ENCODE measurements at places on chromosomes 11 and 22. TPM values are rescaled to one million over a fixed set of nuclear protein-coding genes. Genes with fewer than 3 reads are reported as not detected.

Gene MAP6
- 9.9 TPM for total RNA-seq

- H3K36me3 ChIP-seq, result no peaks in the 10 kb centered on the region
- H3K27me3 ChIP-seq, result no peaks in the 10 kb centered on the region
- peaks cover 9% of the 10 kb centered on the region for H3K4me1 ChIP-seq
- DNase-seq, result peak; percentile 63
These were observed 644 bp downstream of the SPTY2D1 start for GRCh38 chr11:18633256-18634139.

- no peak overlapping the region for H3K27ac ChIP-seq
- no peaks in the 10 kb centered on the region for H3K4me1 ChIP-seq
- H3K4me3 ChIP-seq, result no peak overlapping the region
- H3K27me3 ChIP-seq, result peaks cover 15% of the 10 kb centered on the region
- DNase-seq, result peak; percentile 20
- H3K36me3 ChIP-seq, result no peaks in the 10 kb centered on the region
These were observed 22.5 kb downstream of the TRIM29 start for GRCh38 chr11:120115272-120116000.

DNA sequence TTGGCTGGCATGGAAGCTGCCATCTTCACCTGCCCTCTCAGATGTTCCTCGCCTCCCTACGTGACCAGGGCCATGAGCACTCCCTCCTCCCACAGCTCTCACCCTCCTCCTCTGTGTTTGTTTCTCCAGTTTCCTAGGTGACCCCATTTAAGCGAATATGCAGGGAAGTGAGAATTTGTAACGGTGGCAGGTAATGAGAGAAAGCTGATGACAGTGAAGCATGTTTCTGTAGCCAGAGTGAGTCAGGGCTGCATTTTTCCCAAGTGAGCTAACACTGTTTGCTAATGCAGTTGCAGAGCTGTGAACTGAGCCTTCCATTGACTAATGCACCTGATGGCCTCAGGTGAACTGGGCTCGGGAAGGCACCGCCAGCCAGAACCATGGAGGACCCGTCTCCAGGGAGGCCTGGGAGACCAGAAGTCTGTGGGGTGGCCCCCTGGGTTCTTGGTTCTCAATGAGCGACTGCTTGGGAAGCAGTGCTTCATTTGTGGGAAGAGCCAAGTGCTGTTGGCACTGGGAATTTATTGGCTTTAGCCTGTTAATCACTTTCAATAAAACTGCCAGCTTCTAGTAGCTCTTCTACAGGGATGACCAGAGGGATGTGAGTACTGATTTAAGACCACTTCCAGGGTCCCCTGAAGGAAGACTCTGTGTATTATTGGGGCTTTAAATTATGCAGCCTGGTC is 64.5 kb downstream of the BARX2 start:
- no peaks in the 10 kb centered on the region for H3K36me3 ChIP-seq
- H3K4me3 ChIP-seq, result no peak overlapping the region
- no peaks in the 10 kb centered on the region for H3K4me1 ChIP-seq
- peak; percentile 5 for DNase-seq

DNA sequence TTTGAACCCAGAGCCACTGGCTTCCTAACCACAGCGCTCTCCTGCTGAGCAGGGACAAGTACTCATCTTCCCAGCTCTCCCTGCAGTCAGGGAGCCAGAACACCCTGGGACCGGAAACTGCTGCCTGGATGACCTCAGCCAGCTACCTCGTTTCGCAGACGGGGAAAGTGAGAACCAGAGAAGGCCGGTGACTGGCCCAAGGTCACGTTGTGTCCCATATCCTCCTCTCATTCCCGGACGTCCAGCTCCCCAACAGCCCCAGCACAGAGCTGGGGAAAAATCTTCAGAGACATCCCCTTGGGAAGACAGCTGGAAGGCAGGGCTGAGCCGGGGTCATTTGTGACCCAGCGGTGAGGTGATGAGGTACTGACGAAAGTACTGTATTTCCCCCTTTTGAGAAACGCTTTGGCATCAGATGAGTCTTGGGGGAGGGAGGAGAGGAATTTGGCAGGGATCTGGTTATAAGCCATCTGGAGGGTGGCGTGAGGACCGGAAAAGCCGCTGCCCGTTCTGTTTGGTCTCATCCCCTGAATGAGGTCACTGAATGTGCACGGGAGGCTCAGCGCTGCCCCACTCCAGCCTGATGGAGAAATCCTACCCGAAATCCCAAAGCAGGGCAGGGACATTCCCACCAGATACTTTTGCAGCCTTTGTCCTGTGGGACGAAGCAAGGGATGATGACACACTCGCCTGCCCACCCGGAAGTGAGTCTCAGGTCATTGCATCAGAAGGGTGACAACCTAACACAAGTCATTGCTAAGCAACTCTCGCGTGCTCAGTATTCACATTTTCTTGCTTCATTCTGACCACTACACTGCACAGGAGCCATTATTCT is 41.1 kb downstream of the LIF start:
- DNase-seq, result peak; percentile 97
- H3K4me1 ChIP-seq, result peaks cover 54% of the 10 kb centered on the region
- H3K27ac ChIP-seq, result peak overlapping the region; percentile 98
- no peaks in the 10 kb centered on the region for H3K36me3 ChIP-seq

Gene ARHGAP8
- total RNA-seq, result 0.54 TPM

GRCh38 chr11:30578406-30578805 is 7.7 kb downstream of the MPPED2 start:
- no peak for DNase-seq
- no peak overlapping the region for H3K27ac ChIP-seq
- no peak overlapping the region for H3K4me3 ChIP-seq
- H3K4me1 ChIP-seq, result no peaks in the 10 kb centered on the region
- H3K36me3 ChIP-seq, result no peaks in the 10 kb centered on the region
- H3K27me3 ChIP-seq, result 0 out of 2 replicates have a peak, but pooled peaks cover 3% of the 10 kb centered on the region

DNA sequence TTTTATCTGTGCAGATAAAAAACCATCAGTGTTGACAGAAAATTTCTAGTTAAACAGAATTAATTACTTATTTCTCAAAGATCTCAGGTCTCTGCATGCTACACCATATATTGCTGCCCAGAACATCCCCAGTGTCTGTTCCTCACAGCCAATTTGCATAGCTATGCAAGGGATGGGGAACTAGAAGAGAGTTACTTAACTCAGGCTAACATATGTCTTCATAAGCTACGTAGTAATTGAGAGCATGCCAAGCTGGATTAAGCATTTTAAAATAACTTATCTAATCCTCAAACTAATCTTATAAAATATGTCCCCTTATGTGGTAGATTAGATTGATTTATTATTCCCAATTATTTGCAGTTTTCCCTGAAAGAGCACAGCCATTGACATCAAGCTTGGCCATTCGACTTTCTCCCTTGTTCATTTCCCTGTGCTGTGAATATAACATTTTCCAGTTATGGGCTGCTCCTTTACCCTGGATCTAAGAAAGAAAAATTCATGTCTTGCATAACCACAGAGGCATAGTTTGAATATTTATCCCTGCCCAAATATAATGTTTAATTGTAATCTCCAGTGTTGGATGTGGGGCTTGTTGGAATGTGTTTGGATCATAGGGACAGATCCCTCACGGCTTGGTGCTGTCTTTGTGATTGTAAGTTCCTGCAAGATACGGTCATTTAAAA is 69.1 kb downstream of the C11orf87 start:
- peak overlapping the region; percentile 22 for H3K27ac ChIP-seq
- peak; percentile 26 for DNase-seq
- H3K4me1 ChIP-seq, result no peaks in the 10 kb centered on the region
- no peaks in the 10 kb centered on the region for H3K27me3 ChIP-seq
- H3K4me3 ChIP-seq, result no peak overlapping the region
- H3K36me3 ChIP-seq, result no peaks in the 10 kb centered on the region

GRCh38 chr11:119205080-119205479 is 1.1 kb upstream of the CBL start:
- H3K27ac ChIP-seq, result no peak overlapping the region
- H3K4me3 ChIP-seq, result peak overlapping the region; percentile 98
- H3K27me3 ChIP-seq, result no peaks in the 10 kb centered on the region

GRCh38 chr11:18844753-18845367 is 53.3 kb upstream of the PTPN5 start:
- H3K36me3 ChIP-seq, result no peaks in the 10 kb centered on the region
- peak; percentile 68 for DNase-seq
- H3K4me1 ChIP-seq, result no peaks in the 10 kb centered on the region
- H3K27me3 ChIP-seq, result peaks cover 4% of the 10 kb centered on the region
- no peak overlapping the region for H3K27ac ChIP-seq

Gene ADM
- total RNA-seq, result 537 TPM

DNA sequence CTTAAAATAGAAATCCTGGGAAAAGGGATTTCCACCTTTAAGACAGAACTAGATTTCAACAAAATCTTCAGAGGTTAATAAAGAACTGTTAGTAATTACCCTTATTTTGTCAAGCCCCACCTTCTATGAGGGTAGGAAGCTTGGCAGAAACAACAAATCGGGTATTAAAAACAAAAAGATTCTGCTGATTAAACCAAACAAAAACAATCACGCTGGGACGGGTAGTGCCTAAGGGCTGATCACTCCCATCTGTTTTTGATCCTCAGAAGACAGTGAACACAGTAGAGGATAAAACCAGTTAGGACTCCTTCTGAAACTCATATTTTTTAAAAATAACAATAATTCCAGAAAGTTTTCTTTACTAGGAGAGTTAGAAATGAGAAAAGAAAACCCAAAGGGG is 441.3 kb upstream of the API5 start:
- H3K27me3 ChIP-seq, result no peaks in the 10 kb centered on the region
- no peak for DNase-seq
- H3K36me3 ChIP-seq, result no peaks in the 10 kb centered on the region

Gene ANO1
- 0.97 TPM for total RNA-seq

DNA sequence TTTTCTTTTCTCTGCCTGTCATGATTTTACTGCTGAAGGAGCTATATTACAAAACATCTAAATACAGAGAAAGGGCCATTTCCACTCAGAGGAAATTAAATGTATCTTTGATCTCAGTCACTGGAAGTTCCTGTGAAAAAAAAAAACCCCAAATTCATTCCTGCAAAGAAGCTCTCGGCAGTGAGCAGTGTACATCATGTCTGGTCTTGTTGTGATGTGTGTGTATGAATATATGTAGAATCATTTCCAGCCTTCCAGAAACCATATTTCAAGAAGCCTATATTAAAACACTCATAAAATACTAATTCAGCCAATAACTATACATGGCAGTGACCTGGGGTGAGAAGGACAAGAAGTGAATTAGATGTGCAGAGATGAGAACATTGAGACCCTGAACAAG is 393.2 kb upstream of the TENM4 start:
- H3K27me3 ChIP-seq, result no peaks in the 10 kb centered on the region
- H3K27ac ChIP-seq, result no peak overlapping the region
- no peaks in the 10 kb centered on the region for H3K4me1 ChIP-seq
- DNase-seq, result no peak
- no peak overlapping the region for H3K4me3 ChIP-seq

DNA sequence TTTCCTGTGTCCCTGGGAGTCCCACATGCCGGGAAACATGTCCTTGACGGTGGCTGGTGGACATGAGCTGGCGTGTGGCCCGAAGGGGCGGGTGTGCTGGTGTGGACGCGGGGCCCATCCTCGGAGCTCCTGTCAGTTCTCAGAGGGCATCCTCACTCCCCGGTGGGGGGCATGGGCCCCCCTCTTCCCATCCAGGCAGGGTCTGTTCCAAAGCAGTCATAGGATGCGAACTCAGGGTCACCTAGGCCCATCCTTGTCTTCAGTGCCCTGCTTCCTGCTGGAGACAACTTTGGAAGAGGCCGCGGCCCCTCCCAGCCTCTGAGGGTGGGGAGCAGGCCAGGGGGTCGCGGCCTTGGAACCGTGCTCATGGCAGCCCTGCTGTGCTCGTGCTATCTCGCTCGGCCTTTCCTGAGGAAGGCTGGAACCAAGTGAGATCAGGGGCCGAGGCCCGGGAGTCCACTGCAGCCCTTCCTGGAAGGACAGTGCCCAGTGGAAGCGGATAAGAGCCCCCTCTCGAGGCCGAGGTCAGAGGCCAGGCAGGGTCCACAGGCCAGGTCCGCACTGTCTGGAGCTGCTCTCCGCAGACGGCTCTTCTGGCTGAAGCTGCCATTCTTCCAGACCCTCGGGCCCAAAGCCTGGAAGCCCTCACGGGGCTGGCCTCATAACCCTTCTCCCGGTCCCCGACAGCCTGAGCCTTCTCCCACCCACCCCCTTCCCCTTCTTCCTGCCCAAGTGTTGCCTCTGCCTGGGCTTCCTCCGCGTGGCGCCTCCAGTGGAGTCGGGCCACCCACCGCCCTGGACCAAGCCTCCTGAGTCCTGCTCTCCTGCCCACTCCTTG is 8.7 kb downstream of the GRK2 start:
- peaks cover 17% of the 10 kb centered on the region for H3K4me1 ChIP-seq
- no peaks in the 10 kb centered on the region for H3K36me3 ChIP-seq
- H3K27me3 ChIP-seq, result no peaks in the 10 kb centered on the region
- no peak overlapping the region for H3K27ac ChIP-seq
- no peak overlapping the region for H3K4me3 ChIP-seq
- DNase-seq, result no peak

DNA sequence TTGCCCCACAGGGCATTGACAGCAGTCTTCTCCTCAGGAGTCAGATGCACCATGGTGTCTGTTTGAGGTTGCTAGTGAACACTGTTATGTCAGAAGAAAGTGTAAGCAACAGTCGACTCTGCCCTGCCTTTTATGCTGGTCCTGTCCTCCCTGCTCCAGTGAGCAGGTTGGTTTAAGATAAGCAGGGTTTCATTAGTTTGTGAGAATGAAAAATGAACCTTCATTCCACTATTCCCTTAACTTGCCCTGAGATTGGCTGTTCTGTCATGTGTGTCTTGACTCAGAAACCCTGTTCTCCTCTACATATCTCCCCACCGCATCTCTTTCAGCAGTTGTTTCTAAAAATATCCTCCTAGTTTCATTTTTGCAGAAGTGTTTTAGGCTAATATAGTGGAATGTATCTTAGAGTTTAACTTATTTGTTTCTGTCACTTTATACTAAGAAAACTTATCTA is at the start of gene HBD:
TSS of gene HBD (minus strand) at position 103 of the 454 bp plus-strand sequence. CDS start at position 53, 50 bp downstream.
- no peaks in the 10 kb centered on the region for H3K36me3 ChIP-seq
- peak; percentile 64 for DNase-seq
- no peak within 1 kb of the TSS for H3K27ac ChIP-seq
- no peaks in the 10 kb centered on the region for H3K4me1 ChIP-seq
- H3K4me3 ChIP-seq, result peak within 1 kb of the TSS; percentile 17

- H3K4me3 ChIP-seq, result no peak overlapping the region
- H3K36me3 ChIP-seq, result no peaks in the 10 kb centered on the region
- no peaks in the 10 kb centered on the region for H3K4me1 ChIP-seq
- no peaks in the 10 kb centered on the region for H3K27me3 ChIP-seq
- no peak overlapping the region for H3K27ac ChIP-seq
These were observed 520.7 kb upstream of the B3GAT1 start for GRCh38 chr11:134932761-134933160.

Gene RIMBP3C
- 0.22 TPM for total RNA-seq

DNA sequence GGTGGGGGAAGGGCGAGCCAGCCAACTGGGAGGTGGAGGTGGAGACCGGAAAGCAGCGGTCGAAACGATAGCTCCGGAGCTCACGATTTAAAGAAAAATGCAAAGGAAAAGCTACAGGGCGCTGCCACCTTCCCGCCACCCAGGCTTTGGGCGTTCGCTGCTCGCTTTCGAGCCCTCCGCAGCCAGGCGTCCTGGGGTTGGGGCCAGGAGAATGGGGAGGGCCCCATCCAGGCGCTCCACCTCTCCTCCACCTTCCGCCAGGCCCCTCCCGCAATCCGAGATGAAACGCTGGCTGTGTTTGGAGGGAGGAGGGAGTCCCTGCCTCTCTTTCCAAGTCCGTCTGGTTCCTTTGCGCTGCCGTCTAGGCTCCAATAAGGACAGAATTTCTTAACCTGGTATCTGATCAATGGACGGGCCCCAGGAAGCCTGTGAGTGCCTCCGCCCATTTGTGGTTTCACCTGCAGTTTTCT is 483 bp upstream of the ABTB2 start:
- peak; percentile 63 for DNase-seq
- no peaks in the 10 kb centered on the region for H3K36me3 ChIP-seq
- H3K27ac ChIP-seq, result no peak overlapping the region
- H3K4me3 ChIP-seq, result peak overlapping the region; percentile 73
- peaks cover 16% of the 10 kb centered on the region for H3K4me1 ChIP-seq
